ENCODE measurements at places on chromosomes 4 and X. TPM values are rescaled to one million over a fixed set of nuclear protein-coding genes. Genes with fewer than 3 reads are reported as not detected.
A peak's percentile ranks its signal among the peaks of the same experiment; 100 is the strongest.

- DNase-seq, result no peak
These were observed 371.3 kb downstream of the FBXW7 start for GRCh38 chr4:152164561-152164960.

DNA sequence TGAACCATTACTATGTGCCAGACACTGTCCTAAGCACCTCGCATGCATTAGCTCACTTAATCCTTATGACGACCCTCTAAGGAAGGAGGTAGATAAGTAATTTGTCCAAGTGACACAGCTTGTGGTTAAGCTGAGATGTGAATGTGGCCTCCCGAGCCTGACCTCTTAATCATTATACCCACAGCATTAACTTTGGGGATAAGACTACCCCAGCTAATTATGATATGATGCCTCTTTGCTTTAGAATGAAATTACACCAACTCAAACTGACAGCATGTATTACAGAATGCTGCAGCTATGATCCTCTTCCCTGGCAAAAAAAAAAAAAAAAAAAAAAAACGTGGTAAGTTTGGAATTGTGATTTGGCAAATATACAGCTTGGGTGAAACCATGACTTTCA lies 53.5 kb downstream of the APBB2 start:
- DNase-seq, result peak; percentile 58

- DNase-seq, result no peak
These were observed 912.0 kb upstream of the TENM3 start for GRCh38 chr4:181331214-181331613.

- DNase-seq, result peak; percentile 8
These were observed 61.6 kb upstream of the DHX15 start for GRCh38 chr4:24645765-24646550.

DNA sequence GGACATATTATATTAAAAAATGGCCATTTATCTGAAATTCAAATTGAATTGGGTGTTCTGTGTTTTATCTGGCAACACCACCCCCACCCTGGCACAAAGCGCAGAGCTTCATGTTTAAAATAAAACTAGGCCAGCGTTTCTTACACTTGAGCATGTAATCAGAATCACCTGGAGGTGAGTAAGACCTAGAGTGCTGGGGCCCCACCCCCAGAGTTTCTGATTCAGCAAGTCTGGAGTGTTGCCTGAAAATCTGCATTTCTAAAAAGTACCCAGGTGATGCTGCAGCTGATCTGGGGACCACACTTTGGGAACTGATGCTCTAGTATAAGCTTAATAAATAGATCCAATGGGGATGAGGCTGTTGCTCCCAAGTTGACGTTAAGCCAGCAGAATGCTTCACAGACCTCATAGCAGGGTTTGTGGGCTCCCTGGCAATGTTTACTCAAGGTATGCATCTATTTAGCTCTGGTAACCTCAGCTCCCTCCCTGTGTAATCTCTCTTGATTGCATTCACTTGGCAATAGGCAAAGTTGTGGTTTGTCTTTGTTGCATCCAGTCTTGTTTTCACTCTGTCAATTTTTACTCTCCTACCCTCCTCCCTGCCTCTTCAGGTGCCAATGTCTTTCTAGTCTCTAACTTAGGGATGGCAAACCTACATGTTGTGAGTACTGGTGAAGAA lies 99.8 kb upstream of the TEX13D start:
- DNase-seq, result no peak

GRCh38 chr4:79473439-79473724 lies 65.4 kb upstream of the GK2 start:
- no peak for DNase-seq

- DNase-seq, result no peak
These were observed 262.8 kb downstream of the DKK2 start for GRCh38 chr4:106773076-106773905.

DNA sequence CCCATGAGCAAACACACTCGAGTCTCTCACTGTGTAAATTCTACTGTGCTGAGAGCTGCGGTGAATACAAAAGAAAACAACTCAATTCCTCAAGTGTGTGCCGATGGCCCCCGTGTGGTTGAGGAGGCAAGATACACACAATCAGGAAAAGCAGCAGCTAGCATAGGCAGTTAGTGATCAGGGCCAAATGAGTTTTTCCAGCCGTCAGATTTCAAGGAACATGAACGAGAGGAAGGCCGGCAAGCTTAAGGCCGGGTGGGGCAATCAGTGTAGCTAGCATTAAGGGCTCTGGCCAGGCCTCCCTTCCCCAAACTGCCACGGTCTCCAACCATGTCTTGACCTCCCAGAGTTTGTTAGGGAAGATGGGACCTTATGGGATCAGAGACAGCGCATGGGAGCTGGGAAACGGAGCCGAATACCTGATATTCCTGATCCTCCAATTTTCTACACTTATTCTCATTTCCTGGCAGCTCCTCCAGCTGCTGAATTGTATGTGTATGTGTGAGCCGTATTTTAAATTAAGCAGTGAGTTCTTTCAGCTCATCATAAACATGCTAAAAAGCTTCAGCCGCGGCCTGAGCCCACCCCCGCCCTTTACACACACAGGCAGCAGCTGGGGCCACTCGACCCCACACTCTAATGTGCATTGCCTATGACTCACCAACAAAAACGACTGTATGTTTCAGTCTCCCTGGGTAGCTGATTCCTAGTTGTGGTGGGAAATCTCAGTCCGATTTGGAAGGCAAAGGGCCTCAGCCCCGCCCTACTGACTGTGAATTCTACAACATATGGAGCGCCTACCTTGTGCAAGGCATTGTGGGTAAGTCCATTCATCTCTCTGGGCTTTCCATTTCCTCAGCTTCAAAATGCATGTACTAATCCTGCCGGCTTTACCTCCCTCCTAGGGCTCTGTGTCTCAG lies 59.9 kb downstream of the RTL9 start:
- DNase-seq, result peak; percentile 85

DNA sequence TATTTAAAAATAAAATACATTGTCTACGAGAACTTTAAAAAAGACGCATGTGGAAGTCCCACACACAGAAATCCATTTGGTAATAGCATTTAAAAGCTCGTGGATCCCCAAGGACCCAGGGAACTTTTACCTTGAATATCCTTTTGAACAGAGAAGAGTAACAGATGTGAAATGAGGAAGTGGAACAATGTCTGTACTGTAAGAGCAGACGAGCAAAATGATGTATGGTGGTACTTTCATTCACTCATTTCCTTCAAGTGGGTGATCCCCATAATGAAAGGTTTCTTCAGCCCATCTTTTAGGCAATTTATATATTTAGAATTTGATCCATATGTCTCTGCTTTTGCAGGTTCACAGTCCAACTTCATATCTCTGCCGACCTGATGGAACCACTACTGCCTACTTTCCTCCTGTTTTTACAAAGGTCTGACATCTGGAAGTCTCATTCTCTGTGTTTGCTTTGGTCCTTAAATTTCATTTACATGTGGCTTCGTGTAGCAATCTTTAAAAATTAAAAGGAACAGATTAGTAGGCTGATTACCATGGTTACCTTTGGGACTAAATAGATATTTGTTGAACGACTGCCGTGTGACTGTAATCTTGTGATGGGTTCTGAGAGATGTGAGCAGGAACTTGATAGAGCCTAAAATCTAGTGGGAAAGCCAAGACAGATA lies 188.4 kb downstream of the PALLD start:
- DNase-seq, result no peak

GRCh38 chrX:135010921-135011320 lies 11.4 kb downstream of the RTL8B start:
- DNase-seq, result no peak

TTC29 gene
- under 0.01 TPM for total RNA-seq

SOWAHD gene
- total RNA-seq, result not detected

DNA sequence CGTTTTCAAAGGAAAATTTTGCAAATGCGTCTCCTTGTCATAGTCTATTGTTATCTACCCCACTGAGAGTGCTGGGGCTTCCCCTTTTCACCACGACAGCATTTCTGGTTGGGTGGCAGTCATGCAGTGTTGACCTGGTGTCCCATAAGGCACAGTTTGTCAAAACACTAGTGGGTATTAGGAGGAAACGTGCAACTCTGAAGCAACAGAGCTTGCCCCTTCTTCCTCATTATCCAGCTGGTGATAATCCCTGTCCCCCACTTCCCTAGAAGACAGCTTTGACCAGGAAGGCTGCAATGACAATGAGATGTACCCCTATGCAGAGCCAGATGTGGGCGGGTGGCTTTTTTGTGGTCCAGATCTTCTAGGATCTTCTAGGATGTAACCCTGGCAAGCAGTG lies 1.8 kb downstream of the TBC1D1 start:
- DNase-seq, result no peak

MAGEA2 gene
- total RNA-seq, result not detected

- DNase-seq, result peak; percentile 94
These were observed 100.2 kb downstream of the LNX1 start for GRCh38 chr4:53490965-53491622.

- peak; percentile 31 for DNase-seq
These were observed 337.3 kb upstream of the HS3ST1 start for GRCh38 chr4:11765849-11766453.
